CD14-positive monocyte (primary cell): ENCODE measurements at places on chromosomes 4 and X.

- no peak for DNase-seq
These were observed 119.4 kb upstream of the PACRGL start for GRCh38 chr4:20580907-20581306.

- DNase-seq: no peak
These were observed 205.6 kb upstream of the EOLA2 start for GRCh38 chrX:150143721-150144440.

DNA sequence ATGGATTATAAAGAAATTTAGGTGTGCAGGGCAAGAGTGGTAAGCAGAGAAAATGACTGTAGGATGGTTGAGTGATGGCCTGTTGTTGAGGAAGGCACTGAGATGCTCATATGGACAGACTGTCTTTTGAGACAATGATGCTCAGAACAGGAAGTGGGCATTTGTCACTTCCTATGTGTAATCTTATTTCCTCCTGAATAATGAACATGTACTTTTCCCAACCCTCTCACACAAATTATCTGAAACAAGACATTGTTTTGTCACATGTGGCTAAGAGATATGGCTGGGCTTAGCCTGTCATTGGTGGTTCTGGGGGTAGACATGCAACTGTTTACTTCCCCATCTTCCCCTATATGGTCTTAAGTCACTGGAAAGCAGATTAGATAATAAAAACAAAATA lies 240.5 kb downstream of the CFAP47 start:
- no peak for DNase-seq

- no peak for DNase-seq
These were observed 272.1 kb downstream of the RPA4 start for GRCh38 chrX:97155816-97156215.

DNA sequence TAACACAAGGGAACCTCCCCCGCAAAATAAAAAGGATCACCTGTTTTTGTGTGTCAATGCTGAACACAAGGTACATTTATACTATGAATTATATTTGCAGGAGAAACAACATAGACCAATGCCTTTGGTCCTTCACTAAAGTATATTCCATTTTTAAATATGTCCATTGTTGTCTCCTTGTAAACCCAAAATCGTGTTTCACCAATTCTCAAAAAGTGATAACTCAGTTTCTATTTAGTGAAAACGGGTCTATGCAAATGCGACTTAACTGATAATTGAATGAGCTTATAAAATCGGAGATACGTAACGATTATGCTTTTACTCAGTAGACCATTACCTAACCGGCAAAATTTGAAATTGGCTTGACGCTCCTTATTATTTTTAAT lies 2.1 kb downstream of the BRWD3 start:
- DNase-seq: no peak

- DNase-seq: no peak
These were observed 5.0 kb upstream of the SHROOM4 start for GRCh38 chrX:50818986-50819385.

DNA sequence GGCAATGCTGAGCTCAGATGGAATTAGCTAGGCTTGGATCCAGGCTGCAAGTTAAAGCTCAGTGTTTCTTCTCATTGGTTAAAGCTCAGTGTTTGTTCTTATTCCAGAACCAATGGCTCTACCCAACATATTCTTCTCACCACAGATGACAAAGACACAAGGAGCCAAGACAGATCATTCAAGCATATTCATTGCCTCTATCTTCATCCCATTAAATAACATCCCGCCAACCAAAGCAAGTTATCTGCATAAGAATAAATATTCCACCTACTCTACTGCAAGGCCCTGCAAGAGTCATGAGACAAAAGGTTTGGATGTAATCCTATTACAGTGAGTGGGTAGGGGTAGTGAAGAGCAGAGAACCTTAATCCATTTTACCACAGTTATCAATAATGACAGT lies 766.5 kb downstream of the C4orf33 start:
- no peak for DNase-seq

DNA sequence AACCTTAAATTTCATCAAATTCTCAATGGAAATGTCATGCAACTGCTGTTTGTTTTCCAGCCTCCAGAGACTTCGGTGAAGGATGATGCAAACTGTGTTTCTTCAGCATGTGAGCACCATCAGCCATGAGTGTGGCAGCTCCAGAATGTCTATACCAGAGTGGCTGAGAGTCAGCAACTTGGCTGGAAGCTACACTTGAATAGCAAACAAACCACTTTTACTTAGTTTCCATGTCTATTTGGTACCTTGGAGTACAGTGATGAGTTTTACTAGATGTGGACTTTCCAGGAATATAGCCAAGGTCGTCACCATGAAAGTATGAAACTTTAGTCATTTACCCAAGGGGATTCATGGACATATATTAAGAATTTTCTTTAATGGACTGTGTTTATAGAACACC lies 4.3 kb upstream of the IL21 start:
- DNase-seq: no peak

DNA sequence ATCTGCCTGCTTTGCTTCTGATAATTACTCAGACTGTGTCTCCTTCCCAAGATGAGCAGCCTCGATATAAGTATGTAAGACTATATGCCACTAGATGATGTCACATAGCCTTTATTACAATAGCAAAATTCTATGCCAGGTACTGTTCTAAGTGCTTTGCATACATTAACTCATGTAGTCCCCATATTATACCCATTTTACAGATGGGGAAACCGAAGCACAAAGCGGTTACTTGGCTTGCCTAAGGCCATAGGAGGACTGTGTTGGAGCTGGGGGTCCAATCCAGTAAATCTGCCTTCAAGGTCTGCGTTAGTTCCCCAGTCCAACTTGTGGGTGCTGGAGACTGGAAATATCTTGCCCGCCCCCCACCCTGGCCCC lies 826 bp upstream of the SCML1 start:
- no peak for DNase-seq

DNA sequence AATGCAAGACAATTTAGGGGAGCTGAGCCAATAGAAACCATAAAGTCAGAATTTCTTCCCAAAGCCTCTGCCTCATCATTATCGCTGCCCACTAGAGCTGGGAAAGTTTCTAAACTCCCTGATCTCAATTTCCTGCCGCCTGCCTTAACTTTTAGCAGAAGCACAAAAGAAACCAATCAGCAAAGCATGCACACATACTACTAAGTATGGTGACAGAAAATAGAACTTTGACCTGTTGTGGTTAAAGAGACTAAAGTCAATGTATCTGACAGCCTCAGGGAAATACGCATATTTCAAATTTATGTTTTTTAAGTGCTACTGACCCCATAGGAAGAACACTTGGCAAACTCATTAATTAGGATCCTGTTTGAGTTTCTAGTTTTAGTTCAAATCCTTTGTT lies 10.1 kb downstream of the STK26 start:
- no peak for DNase-seq

GRCh38 chr4:752196-752861 lies 46.7 kb downstream of the PCGF3 start:
- DNase-seq: no peak

GRCh38 chr4:141347684-141348083 lies 127.0 kb downstream of the ZNF330 start:
- DNase-seq: no peak

- DNase-seq: no peak
These were observed 233.3 kb downstream of the STPG2 start for GRCh38 chr4:97910005-97910404.

- DNase-seq: peak; percentile 28
These were observed 317.3 kb upstream of the F9 start for GRCh38 chrX:139213241-139213709.

DNA sequence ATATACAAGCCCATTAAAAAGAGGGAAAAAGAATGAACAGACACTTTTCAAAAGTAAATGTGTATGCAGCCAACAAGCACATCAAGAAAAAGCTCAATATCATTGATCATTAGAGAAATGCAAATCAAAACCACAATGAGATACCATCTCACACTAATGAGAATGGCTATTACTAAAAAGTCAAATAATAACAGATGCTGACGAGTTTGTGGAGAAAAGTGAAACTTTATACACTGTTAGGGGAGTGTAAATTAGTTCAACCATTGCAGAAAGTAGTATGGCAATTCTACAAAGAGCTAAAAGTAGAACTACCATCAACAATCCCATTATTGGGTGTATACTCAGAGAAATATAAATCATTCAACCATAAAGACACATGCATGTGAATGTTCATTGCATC lies 203.0 kb downstream of the ARAP2 start:
- no peak for DNase-seq

DNA sequence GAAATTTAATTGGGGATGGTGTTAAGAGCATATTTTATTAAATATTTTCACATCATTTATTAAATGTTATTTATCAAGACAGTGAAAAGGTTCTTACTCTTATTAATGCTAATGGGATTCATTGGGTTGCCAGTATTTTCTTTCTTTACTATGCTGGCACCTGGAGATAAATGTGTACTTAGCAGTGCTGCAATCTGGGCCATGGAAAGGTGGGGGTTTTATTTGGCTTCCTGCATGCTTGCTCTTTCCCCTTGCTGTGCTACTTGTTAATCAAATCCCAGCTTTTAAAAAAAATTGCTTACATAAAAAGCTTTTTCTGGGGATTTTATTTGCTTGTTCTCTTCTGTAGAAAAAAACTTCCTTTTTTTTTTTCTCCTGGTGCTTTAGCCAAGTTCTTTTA lies 48.3 kb downstream of the ZAR1 start:
- DNase-seq: no peak

DNA sequence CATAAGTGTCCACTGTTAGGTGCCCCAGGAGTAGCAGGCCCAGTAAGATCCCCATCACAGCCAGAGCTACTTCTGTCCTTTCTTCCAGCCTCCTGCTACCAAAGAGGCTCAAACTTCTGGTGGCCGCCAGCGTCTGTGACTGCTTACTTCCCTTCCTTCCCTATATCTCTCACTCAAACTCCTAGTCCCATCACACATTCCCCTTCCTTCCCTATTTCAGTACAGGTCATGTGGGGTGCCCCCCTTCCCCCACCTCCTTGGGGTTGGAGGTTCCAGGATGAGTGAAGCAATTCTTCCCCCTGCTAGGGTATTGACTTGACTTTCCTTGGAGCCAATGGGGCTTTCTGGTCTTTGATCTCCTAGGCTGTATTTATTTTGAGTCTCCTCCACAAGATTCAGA lies at the start of gene VSIG4:
TSS of gene VSIG4 (minus strand) at position 137 of the 400 bp plus-strand sequence. CDS start at position 55, 82 bp downstream.
- DNase-seq: no peak

DNA sequence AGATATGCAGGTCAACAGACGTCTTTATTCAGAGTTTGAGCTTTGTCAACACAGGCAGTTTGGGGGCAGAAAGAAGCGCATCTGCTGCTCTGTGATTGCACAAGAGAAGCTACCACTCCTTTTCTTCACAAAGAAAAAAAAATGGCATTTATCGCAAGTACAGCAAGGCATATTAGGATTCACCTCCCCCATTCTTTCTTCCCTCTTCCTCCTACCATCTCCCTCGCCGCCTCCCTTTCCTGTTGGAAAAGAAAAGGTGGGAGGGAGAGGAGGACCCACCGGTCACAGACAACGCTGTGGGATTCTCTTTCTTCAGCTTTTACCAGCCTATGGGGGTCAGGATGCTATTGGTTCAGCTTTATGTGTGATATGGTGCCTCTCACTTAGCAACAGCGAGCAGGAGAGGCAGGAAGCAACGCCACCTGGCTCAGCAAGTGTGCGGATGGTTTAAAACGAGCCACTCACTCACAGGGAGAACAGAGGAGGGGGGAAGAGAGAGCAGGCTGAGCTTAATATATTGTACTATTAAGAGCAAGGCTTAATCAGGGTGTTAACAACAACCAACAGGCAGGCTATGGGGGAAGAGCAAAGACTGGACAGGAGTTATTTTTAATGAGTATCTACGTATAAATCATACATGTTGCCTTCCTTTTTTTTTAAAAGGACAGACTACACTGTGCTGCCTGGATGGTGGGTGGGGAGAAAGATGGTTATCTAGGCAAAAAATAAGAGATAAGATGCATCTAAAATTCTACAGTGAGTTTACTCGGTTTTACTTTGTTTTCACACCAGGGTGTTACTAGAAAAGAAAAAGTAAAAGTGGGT lies 104.7 kb downstream of the MAML3 start:
- DNase-seq: peak; percentile 32

- DNase-seq: no peak
These were observed 17.7 kb downstream of the IL15 start for GRCh38 chr4:141654098-141654497.

- DNase-seq: no peak
These were observed 6.0 kb upstream of the MAEA start for GRCh38 chr4:1283711-1284110.

GRCh38 chrX:12434493-12434892 lies 296.2 kb downstream of the FRMPD4 start:
- no peak for DNase-seq

- no peak for DNase-seq
These were observed 212.6 kb upstream of the GK2 start for GRCh38 chr4:79620617-79621016.

- DNase-seq: no peak
These were observed 92.6 kb downstream of the IL13RA2 start for GRCh38 chrX:114924856-114925255.

- DNase-seq: no peak
These were observed 2.7 kb downstream of the LRBA start for GRCh38 chr4:151012376-151012775.

DNA sequence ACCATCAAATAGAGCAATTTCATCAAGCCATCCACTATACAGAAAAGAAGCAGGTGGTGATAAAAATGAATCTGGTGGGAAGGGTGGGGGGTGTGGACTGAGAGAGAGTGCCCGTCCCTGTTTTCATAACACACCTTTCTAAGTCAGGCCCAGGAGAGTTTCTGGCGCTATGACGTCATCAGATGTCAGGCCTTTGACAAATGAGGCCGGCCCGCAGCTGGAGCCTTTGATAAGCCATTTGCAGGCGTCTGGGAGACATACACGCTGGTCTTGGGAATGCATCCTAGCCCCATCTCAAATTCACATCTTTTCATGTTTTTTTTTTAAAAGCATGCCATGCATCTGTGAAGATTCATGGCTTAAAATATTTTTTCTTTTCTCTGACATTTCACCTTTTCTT lies 404.5 kb downstream of the BCOR start:
- DNase-seq: no peak

DNA sequence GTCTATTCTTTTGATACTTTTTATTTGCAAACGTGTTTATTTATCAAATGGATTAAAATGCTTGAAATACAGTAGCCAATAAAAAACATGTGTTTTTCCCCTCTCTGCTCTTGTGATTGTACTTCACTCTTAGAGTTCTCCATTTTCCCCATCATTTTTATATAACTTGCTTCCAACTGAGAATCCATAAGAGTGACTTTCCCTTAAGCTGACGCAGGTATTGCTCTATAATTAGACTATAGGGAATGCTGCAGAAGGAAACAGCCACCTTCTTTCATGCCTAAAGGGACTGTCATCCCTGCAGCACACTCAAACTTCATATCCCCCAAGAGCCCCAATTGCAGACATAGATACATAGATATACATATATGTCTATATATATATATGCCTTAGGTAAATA lies 456.9 kb downstream of the ADGRL3 start:
- no peak for DNase-seq
